ENCODE measurements at places on chromosomes 3 and 15. TPM values are rescaled to one million over a fixed set of nuclear protein-coding genes. Genes with fewer than 3 reads are reported as not detected.

The MUSTN1 gene
- 1.3 TPM for total RNA-seq

The THAP10 gene
- total RNA-seq: 0.88 TPM

The TRIM71 gene
- total RNA-seq: not detected

The ZBTB47 gene
- total RNA-seq: 47.3 TPM

The TMEM212 gene
- not detected for total RNA-seq

The RAD18 gene
- total RNA-seq: 12.2 TPM

The CACNA2D3 gene
- total RNA-seq: 3.6 TPM

The ARHGEF3 gene
- 11.3 TPM for total RNA-seq

The ADPRH gene
- total RNA-seq: 15.4 TPM
